ENCODE measurements at places on chromosomes 7 and 10.

DNA sequence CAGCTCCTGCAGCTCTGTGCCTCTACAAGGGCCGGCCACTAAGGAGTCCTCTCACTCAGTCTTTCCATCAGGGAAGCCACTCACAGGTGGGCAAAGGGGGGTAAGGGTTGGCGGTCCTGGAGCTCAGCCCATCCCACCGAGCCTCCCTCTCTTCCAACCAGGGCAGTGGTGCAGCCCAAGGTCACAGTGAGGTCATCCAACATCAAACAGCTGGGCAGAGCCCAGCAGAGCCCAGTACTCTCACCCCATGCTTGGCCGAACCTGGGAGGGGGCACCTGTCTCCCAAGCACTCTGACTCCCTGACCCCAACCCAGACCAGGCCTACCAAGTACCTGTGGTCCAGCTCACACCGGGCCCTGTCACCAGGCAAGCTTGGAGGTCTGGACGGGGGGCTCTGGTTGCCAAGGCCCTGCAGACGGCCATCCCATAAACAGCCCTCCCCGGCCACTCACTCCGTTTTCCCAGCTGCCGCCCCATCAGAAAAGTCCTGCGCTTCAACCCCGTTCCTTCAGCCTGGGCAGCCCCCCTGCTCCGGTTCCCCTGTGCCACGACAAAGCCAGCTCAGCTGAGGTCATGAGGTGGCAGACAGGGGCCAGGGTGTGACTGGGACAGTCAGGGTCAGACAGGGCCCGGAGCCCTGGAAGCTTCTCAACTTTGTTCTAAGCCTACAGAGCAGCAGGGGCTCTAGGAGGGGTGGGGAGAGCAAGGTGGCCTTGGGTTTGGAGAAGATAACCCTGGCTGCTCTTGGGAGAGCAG, 27.5 kb downstream of the PDGFA start:
- DNase-seq = no peak

- DNase-seq = no peak
Measured at GRCh38 chr10:2244471-2244870, 507.1 kb upstream of the ADARB2 start.

GRCh38 chr10:27241010-27241651, 534 bp upstream of the ACBD5 start:
- DNase-seq = peak; percentile 32

DNA sequence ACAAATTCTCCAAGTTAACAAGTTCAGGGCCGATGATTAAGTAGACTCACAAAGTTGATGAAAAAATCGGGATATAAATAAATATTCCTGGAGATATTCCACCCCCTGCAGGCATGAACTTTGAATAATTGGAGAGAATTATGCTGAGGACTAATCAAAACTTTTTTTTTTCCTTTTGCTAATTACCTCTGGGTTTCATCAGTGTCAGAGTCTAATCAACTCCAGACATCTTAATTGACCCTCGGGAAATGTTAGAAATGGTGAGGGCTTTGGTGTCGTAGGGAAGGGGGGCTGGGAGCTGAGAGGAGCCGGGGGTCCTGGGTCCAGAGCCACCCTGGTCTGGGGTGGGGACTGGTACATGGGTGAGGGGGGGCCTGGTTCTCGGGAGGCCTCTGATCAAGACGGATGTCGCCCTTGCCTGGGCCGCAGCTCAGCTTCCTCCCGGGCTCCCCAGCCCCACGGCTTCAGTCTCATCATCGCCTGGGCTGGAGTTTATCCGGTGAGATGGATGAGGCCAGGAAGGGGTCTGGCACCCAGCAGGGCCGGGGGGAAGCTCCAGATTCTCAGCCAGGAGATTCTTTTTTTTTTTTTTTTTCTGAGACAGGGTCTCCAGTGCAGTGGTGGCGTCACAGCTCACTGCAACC, 30.4 kb upstream of the ELFN1 start:
- DNase-seq = no peak

Data from T follicular helper cell (primary cell).